Muscle of leg (tissue), 16 donors: ENCODE measurements at places on chromosomes 13 and 19. TPM values are rescaled to one million over a fixed set of nuclear protein-coding genes. Genes with fewer than 3 reads are reported as not detected.

The CGB5 gene
- not detected for polyA plus RNA-seq

The URAD gene
- polyA plus RNA-seq = not detected

The JUND gene
- polyA plus RNA-seq = 156 TPM

The KASH5 gene
- not detected for polyA plus RNA-seq

The FAM124A gene
- polyA plus RNA-seq = 1.6 TPM

The NAPSA gene
- polyA plus RNA-seq = 1.7 TPM

The C13orf46 gene
- polyA plus RNA-seq = 0.56 TPM

The BRSK1 gene
- polyA plus RNA-seq = 11.6 TPM

The PSG11 gene
- 0.38 TPM for polyA plus RNA-seq

The PSG7 gene
- polyA plus RNA-seq = 0.85 TPM

The ERICH6B gene
- 0.87 TPM for polyA plus RNA-seq

The TGFBR3L gene
- 0.49 TPM for polyA plus RNA-seq

The ZNF414 gene
- polyA plus RNA-seq = 14.4 TPM
